Heart left ventricle (tissue), 16 donors: ENCODE measurements at places on chromosomes 3 and 15. TPM values are rescaled to one million over a fixed set of nuclear protein-coding genes. Genes with fewer than 3 reads are reported as not detected.

DNA sequence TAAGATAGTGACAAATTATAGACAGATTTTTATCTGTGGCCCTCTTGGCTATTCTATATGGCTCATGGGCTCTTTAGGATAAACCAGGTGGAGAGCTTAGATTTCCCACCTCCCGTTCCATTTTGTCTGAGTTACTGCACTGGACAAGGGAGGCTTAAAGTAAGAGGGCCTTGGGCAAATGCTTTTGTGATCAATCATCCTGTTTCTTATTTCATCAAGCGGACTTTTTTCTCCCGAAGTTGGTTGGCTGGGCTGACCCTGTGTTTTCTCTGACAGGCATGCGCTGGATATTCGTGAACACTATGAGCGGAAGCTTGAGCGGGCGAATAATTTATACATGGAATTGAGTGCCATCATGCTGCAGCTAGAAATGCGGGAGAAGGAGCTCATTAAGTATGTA is 33.4 kb downstream of the TMEM41A start:
- no peak overlapping the region for H3K27ac ChIP-seq
- H3K4me3 ChIP-seq, result no peak overlapping the region
- H3K4me1 ChIP-seq, result no peaks in the 10 kb centered on the region
- peaks cover 58% of the 10 kb centered on the region for H3K36me3 ChIP-seq

GHSR gene
- total RNA-seq, result not detected

- H3K4me1 ChIP-seq, result no peaks in the 10 kb centered on the region
- no peak overlapping the region for H3K4me3 ChIP-seq
- peaks cover 20% of the 10 kb centered on the region for H3K27me3 ChIP-seq
- H3K27ac ChIP-seq, result no peak overlapping the region
- no peak for DNase-seq
Observed at GRCh38 chr3:127431066-127431465, 143.2 kb upstream of the PRR20G start.

- H3K36me3 ChIP-seq, result no peaks in the 10 kb centered on the region
- no peak for DNase-seq
- H3K4me3 ChIP-seq, result no peak overlapping the region
- no peaks in the 10 kb centered on the region for H3K27me3 ChIP-seq
Observed at GRCh38 chr3:61864886-61865285, 303.5 kb downstream of the PTPRG start.

DNA sequence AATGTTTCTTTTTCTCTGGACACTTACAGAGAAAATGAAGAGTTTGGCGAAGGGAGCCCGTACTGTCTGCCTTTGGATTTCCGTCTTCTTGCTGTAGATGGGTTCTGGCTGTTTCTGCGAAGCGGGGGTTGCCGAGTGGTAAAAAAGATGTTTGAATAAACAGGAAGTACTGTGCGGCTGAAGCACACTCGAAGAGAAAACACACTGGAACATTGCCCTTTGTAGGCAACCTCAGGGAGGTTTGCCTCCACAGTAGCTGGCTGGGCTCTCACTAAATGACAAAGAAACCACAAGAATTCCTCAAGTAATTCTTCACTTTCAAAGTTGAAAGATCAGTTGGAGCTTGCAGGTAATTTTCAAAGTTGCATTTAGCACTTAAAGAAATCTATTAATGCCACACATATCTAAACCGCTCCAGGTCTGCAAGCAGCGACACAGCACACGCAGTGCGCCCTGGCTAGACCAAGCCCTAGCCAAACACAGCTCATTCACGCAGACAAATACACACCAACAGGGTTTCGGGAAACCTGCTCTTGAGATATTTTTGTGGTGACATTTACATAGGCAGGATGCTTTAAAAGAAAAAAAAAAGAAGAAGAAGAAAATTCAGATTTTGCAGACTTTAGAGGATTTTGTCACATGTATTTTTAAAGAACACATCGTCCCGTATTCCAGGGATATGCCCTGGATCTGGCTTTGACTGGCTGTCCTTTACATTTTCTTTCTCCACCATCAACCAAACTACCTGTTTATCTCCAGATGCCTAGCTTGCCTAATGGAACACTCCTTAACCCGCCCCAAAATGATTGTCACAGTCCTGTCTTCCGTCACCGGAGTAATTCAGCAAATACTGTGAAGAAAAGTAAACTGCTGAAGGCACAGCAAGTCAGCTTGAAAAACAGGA is 452.8 kb downstream of the FOXP1 start:
- H3K27me3 ChIP-seq, result no peaks in the 10 kb centered on the region
- peak overlapping the region; percentile 53 for H3K4me3 ChIP-seq
- no peaks in the 10 kb centered on the region for H3K36me3 ChIP-seq
- DNase-seq, result peak; percentile 70
- peaks cover 25% of the 10 kb centered on the region for H3K4me1 ChIP-seq

GRCh38 chr3:102034639-102035451 is 185.5 kb downstream of the NFKBIZ start:
- H3K36me3 ChIP-seq, result no peaks in the 10 kb centered on the region
- H3K4me1 ChIP-seq, result no peaks in the 10 kb centered on the region
- H3K27me3 ChIP-seq, result no peaks in the 10 kb centered on the region
- DNase-seq, result no peak

BOC gene
- 12.2 TPM for total RNA-seq

- H3K36me3 ChIP-seq, result no peaks in the 10 kb centered on the region
- H3K4me1 ChIP-seq, result peaks cover 5% of the 10 kb centered on the region
- no peak for DNase-seq
- H3K27me3 ChIP-seq, result no peaks in the 10 kb centered on the region
- no peak overlapping the region for H3K4me3 ChIP-seq
Observed at GRCh38 chr3:185153861-185154629, 1.2 kb upstream of the C3orf70 start.

HRG gene
- not detected for total RNA-seq

- no peak overlapping the region for H3K27ac ChIP-seq
- H3K4me3 ChIP-seq, result no peak overlapping the region
- no peaks in the 10 kb centered on the region for H3K4me1 ChIP-seq
- H3K27me3 ChIP-seq, result no peaks in the 10 kb centered on the region
- no peak for DNase-seq
Observed at GRCh38 chr3:53570081-53570480, 75.7 kb downstream of the CACNA1D start.

- H3K27ac ChIP-seq, result no peak overlapping the region
- no peak overlapping the region for H3K4me3 ChIP-seq
- no peak for DNase-seq
- H3K4me1 ChIP-seq, result peaks cover 3% of the 10 kb centered on the region
Observed at GRCh38 chr3:125589547-125590122, 5.7 kb downstream of the OSBPL11 start.

TPRG1 gene
- total RNA-seq, result 8.8 TPM

DNA sequence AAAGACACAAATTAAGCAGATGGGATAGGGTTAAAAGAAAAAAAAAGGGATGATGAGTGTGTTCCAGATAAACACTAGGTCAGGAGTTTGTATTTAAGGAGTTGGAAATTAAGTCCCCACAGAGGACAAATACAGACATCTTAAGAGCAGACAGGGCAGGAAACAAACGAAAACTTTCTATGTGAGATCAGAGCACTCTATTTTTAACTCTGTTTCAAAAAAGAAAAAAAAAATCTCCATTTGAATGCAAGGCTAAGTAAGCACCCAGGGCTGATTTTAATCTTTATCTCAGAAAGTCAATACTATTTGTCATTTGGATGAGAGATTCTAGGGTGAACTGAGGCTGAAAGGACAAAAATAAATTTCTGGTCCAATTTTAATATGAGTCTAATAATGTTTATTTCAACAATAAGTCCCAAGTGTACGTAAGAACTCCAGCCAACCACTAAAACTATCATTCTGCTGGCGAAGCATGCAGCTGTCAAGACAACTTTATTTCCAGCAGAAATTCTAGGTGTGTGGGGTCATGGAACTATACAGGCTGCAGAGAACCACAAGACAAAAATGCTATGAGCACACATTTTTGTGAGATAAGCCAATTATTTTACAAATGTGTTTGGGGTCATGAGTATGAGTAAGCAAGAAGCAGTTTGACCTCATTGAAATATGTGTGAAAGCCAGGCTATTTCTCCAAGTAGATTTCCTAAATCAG is 186.1 kb downstream of the FMN1 start:
- no peak overlapping the region for H3K4me3 ChIP-seq
- no peaks in the 10 kb centered on the region for H3K27me3 ChIP-seq
- no peaks in the 10 kb centered on the region for H3K36me3 ChIP-seq

DNA sequence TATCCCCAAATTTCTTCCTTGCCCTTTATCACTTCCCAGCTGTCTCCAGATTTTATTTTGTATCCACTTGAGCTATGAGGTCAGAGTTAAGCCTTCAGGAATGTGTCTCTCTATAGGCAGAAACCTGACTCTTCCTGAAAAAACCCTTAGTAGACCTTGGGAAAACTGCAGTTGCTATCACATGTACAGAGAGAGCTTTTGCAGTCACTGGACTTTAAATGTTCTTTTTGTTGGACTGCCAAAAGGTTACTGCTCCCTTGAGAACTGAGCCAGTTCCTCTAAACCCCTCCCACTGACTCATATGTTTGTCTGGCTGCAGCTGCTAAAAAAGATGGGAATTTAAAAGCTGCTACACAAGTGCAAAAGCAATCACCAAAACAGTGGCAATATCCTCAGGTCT is 169.1 kb upstream of the CCDC54 start:
- peaks cover 54% of the 10 kb centered on the region for H3K4me1 ChIP-seq

GRCh38 chr3:190517687-190518086 is 3.8 kb downstream of the IL1RAP start:
- peaks cover 10% of the 10 kb centered on the region for H3K4me1 ChIP-seq
- H3K36me3 ChIP-seq, result no peaks in the 10 kb centered on the region
- no peak overlapping the region for H3K4me3 ChIP-seq
- no peak for DNase-seq
- H3K27me3 ChIP-seq, result no peaks in the 10 kb centered on the region

GRCh38 chr15:66498501-66499386 is 1.2 kb upstream of the SNAPC5 start:
- DNase-seq, result no peak
- H3K27ac ChIP-seq, result peak overlapping the region; percentile 91
- no peak overlapping the region for H3K4me3 ChIP-seq
- peaks cover 35% of the 10 kb centered on the region for H3K4me1 ChIP-seq
- peaks cover 35% of the 10 kb centered on the region for H3K36me3 ChIP-seq
- H3K27me3 ChIP-seq, result no peaks in the 10 kb centered on the region

DNA sequence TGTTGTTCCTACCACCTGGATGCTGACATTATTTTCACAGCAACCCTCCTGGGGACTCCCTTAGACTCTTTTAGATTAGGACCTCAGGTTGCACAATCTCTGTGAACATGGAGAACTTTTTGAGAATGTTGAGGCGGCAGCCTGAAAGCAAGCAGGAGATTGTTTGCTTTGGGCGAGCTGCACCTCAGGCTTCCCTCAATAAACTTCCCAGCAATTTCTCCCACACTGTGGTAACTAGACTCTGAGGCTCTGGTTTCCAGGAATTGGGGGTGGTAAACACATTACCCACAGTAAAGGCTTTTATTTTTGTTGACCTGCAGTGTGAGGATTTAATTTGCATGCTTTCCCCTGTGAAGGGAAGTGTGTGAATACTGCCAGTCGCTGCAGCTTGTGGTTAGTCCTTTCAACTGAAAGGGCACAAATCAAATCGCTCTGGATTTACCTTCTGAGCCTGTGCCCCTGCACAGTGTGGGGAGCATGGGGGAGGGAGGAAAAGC is 35.2 kb upstream of the SIAH2 start:
- H3K4me3 ChIP-seq, result no peak overlapping the region
- no peak overlapping the region for H3K27ac ChIP-seq
- DNase-seq, result no peak
- no peaks in the 10 kb centered on the region for H3K27me3 ChIP-seq
- H3K4me1 ChIP-seq, result no peaks in the 10 kb centered on the region

GRCh38 chr3:182739619-182740018 is 53.7 kb upstream of the ATP11B start:
- H3K36me3 ChIP-seq, result no peaks in the 10 kb centered on the region
- no peaks in the 10 kb centered on the region for H3K4me1 ChIP-seq
- no peaks in the 10 kb centered on the region for H3K27me3 ChIP-seq
